ENCODE measurements at places on chromosomes 1 and 21. TPM values are rescaled to one million over a fixed set of nuclear protein-coding genes. Genes with fewer than 3 reads are reported as not detected.

The INKA2 gene
- total RNA-seq: not detected

The CLDN19 gene
- total RNA-seq: not detected

The FCAMR gene
- total RNA-seq: not detected

The CA14 gene
- total RNA-seq: not detected

The RXFP4 gene
- total RNA-seq: not detected

The C8A gene
- not detected for total RNA-seq

The FLG gene
- total RNA-seq: not detected

DNA sequence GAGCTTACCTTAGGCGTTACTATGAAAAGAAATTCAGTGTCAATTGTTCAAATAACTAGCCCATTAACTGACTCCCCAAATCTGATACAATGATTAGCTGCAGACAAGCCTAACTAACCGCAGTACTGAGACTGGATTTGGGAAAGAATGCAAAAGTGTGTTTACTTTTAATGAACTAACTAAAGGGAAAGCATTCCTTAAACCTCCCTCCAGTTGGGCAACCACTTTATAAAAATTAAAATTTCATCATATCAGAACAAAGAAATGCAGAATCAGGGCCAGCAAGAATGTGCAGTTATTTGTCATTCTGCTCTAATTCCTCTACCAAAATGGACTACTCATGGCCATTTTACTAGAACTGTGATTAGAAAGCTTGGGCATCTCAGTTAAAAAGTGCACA is 11.7 kb upstream of the NR5A2 start:
- no peaks in the 10 kb centered on the region for H3K36me3 ChIP-seq
- DNase-seq: no peak
- no peaks in the 10 kb centered on the region for H3K4me1 ChIP-seq
- no peak overlapping the region for H3K4me3 ChIP-seq

DNA sequence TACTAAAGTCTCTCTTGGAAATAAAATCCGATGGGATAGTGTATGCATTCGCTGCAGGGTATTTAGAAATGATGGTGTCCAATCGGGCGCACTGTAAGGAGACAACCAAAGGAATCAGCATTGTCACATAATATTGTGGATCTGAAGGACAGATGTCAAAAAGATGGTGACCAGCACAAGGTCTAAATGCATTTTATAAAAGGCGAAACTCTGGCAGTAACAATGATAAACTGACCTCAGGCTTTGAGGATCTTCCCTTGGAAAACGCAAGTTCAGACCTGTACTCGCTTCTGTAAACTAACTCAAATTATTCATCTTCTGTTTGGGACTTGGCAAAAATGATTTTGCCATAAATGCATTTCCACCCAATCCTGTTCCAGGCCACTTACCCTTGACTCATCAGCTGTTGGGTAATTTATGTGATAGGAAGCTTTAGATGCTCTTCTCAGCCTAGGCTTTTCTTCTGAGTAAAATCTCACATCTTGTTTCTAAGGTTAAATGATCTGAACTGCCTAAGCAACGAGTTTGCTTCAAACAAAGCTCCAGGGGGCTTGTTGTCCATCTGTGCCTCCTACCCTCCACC is 33.8 kb downstream of the STPG1 start:
- peaks cover 5% of the 10 kb centered on the region for H3K4me1 ChIP-seq
- H3K27me3 ChIP-seq: no peaks in the 10 kb centered on the region
- DNase-seq: no peak
- no peak overlapping the region for H3K4me3 ChIP-seq

GRCh38 chr21:45473496-45474322 is 68.5 kb downstream of the SLC19A1 start:
- no peak overlapping the region for H3K27ac ChIP-seq
- peaks cover 15% of the 10 kb centered on the region for H3K4me1 ChIP-seq
- no peaks in the 10 kb centered on the region for H3K27me3 ChIP-seq
- DNase-seq: no peak
- H3K36me3 ChIP-seq: no peaks in the 10 kb centered on the region

DNA sequence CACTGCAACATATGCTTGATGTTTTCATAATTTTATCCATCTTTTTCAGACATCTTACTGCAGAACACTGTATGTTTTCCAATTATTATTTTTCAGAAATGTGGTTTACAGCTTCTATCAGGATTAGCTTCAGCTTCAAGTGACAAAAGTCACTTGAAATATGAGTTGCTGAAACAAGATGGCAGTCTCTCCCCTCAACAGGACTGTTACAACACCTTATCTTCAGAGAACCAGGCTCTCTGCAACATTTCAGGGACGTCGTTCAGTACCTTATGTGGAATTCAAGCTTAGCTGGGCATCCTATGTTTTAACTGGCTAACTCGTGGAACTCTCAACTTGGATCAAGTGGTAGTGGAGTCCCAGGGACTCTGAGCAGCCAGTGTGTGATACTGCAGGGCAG is 2.0 kb upstream of the UBE2G2 start:
- no peaks in the 10 kb centered on the region for H3K27me3 ChIP-seq
- H3K4me1 ChIP-seq: peaks cover 30% of the 10 kb centered on the region
- peaks cover 32% of the 10 kb centered on the region for H3K36me3 ChIP-seq
- DNase-seq: no peak

DNA sequence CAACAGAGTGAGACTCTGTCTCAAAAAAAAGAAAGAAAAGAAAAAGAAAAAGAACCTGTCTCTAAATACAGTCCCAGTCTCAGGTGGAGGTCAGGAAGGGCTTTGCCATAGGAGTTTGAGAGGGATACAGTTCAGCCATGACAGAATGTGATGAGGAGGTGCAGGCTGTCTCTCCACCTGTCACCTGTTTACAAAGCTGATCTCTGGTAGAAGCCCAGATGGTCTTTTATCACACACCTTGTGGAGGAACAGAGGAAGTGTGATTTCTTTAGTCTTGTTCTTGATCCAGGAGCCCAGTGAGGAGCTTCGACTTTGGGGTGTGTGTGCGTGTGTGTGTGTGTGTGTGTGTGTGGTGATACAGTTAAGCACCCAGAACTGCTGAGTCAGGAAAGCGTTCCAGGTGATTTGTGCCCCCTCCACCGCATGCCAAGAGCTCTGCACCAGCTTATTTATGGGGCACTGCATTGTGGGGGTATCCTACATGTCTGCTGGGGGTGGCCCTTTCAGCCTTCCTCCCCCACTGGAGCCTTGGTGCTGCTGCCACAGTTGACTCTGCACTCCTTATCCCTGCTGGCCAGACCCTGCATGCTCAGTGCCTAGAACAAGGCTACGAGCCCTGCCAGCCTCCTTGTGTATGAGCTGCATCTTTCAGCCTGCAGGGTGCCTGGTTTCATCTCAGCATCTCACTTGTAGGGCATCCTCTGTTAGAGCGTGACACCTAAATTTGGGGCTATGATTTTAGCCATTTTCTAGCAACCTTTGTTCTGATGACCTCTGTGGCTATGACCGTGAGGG is 19.3 kb downstream of the DOP1B start:
- no peaks in the 10 kb centered on the region for H3K36me3 ChIP-seq
- H3K27ac ChIP-seq: no peak overlapping the region
- H3K4me1 ChIP-seq: peaks cover 20% of the 10 kb centered on the region
- no peak overlapping the region for H3K4me3 ChIP-seq
- H3K27me3 ChIP-seq: no peaks in the 10 kb centered on the region

DNA sequence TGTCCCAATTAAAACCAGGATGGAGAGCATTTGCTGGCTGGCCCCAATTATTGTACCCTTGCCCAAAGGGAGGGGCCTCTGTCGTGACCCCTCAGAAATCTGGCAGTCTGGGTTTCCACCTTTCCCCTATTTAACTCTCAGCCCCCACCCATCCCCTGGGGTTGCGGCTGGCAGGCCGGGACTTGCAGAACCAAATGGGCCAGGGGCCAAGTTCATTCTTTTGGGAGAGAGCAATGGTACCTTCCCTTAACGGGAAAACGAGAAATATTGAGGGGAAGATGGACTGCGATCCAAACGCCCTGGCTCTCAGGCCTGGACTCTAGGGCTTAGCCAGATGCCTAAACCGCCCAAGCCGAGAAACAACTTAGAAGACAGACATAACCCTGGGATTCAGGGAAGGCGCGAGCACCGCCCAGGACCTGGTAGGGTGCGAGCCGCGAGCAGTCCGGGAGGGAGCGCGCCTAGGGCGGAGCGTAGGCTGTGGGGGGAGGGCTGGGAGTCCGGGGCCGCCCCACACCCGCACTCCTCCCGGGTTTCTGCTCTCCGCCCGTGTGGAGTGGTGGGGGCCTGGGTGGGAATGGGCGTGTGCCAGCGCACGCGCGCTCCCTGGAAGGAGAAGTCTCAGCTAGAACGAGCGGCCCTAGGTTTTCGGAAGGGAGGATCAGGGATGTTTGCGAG is at the start of gene SLC27A3:
Gene SLC27A3, plus strand, starts transcription at position 628 of the 678 bp plus-strand sequence. CDS start 91 bp downstream, outside the sequence.
- H3K27ac ChIP-seq: peak within 1 kb of the TSS; percentile 61
- no peaks in the 10 kb centered on the region for H3K27me3 ChIP-seq
- peaks cover 19% of the 10 kb centered on the region for H3K4me1 ChIP-seq
- no peak for DNase-seq

DNA sequence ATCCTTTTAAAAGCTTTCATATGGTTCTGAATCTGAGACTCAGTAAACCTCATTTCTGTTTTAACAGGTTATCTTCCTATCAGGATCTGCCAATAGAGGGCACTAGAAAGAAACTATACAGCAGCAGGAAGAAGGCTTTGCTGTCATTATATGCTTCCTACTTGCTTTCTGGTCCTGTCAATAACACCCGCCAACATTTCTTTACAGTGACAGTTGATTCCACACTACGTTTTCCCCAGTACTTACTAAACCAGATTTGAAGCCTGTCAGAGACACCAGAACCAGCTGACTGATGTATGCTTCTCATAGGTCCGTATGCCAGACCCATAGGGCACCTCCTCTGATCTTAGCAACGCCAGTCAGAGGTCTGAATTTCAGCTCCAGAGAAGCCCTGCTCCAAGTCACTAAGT is 341.0 kb upstream of the NEGR1 start:
- peak; percentile 13 for DNase-seq
- H3K36me3 ChIP-seq: no peaks in the 10 kb centered on the region
- H3K27me3 ChIP-seq: no peaks in the 10 kb centered on the region
- H3K27ac ChIP-seq: no peak overlapping the region
- no peaks in the 10 kb centered on the region for H3K4me1 ChIP-seq
- H3K4me3 ChIP-seq: no peak overlapping the region

DNA sequence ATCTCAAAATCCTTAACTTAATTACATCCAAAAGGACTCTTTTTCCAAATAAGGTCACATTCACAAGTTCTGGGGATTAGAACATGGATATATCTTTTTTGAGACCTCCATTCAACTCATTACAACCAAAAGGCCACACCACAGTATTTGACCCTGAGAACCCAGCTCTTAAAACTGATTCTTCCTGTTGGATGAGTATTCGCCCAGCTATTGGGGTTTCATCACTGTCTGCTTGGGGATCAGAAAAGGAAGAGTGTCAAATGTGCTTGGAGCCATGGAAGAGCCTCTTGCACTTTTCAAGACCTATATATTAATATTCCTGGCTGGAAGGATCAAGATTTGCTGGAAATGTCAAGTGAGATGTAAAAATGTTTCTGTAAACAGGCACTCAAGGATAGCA is 5.4 kb upstream of the TINAGL1 start:
- peaks cover 2% of the 10 kb centered on the region for H3K27me3 ChIP-seq
- H3K4me3 ChIP-seq: no peak overlapping the region
- DNase-seq: no peak
- H3K27ac ChIP-seq: no peak overlapping the region
- no peaks in the 10 kb centered on the region for H3K4me1 ChIP-seq

GRCh38 chr21:46253610-46254124 is 25.1 kb upstream of the LSS start:
- peak overlapping the region; percentile 58 for H3K27ac ChIP-seq
- DNase-seq: peak; percentile 58
- H3K4me3 ChIP-seq: no peak overlapping the region
- peaks cover 10% of the 10 kb centered on the region for H3K4me1 ChIP-seq
- no peaks in the 10 kb centered on the region for H3K27me3 ChIP-seq
- peaks cover 80% of the 10 kb centered on the region for H3K36me3 ChIP-seq

DNA sequence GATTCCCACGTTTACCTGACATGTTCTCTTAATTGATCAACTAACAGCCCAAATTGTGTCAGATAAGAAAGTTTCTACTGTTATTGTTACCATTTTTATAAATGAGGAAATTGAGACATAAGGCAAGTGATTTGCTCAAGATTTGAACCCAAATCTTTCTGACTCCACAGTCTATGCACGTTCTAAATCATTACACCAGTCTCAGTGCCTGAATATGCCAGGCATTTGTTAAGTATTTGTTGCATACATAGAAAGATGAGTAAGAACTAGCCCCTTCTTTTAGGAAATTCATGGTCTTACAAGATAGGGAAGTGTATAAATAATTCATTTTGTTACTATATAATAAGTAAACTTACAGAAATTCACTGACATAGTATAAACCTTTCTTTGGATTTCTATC is 7.1 kb upstream of the CD101 start:
- DNase-seq: no peak
- H3K27ac ChIP-seq: no peak overlapping the region
- no peak overlapping the region for H3K4me3 ChIP-seq
- H3K27me3 ChIP-seq: no peaks in the 10 kb centered on the region

GRCh38 chr1:156241311-156241811 is 623 bp upstream of the BGLAP start:
- no peak for DNase-seq
- peaks cover 31% of the 10 kb centered on the region for H3K36me3 ChIP-seq
- H3K4me1 ChIP-seq: peaks cover 16% of the 10 kb centered on the region
- no peak overlapping the region for H3K27ac ChIP-seq
- no peak overlapping the region for H3K4me3 ChIP-seq
- no peaks in the 10 kb centered on the region for H3K27me3 ChIP-seq

DNA sequence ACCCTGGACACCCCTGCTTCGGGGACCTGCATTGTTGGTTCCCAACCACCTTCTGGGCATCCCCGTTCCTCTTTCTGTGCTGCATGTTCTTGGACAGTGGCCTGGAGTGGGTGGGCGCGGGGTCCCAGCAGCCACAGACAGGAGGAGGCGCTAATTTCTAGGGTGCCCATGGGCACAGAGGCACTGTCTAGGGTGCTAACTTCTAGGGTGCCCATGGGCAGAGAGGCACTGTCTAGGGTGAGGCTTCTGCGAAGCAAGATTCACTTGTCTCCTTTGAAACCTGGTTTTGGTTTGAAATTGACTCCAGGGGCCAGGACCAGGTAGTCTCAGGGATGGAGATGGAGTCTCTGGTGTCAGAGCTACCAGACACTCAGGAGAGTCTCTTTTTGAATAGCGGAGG is 815 bp upstream of the MEGF6 start:
- no peak overlapping the region for H3K4me3 ChIP-seq
- H3K36me3 ChIP-seq: no peaks in the 10 kb centered on the region
- DNase-seq: no peak
- peaks cover 16% of the 10 kb centered on the region for H3K4me1 ChIP-seq
- H3K27ac ChIP-seq: no peak overlapping the region

- H3K4me1 ChIP-seq: peaks cover 28% of the 10 kb centered on the region
- DNase-seq: peak; percentile 70
- H3K36me3 ChIP-seq: peaks cover 7% of the 10 kb centered on the region
- peak within 1 kb of the TSS; percentile 96 for H3K4me3 ChIP-seq
Observed at GRCh38 chr1:182588500-182589396, at the start of gene RNASEL. Gene RNASEL (minus strand): TSS chr1:182589256. CDS start chr1:182586806, 2,450 bp downstream.

- peaks cover 9% of the 10 kb centered on the region for H3K36me3 ChIP-seq
- peak; percentile 23 for DNase-seq
- no peaks in the 10 kb centered on the region for H3K4me1 ChIP-seq
- H3K4me3 ChIP-seq: no peak overlapping the region
- no peak overlapping the region for H3K27ac ChIP-seq
- no peaks in the 10 kb centered on the region for H3K27me3 ChIP-seq
Observed at GRCh38 chr21:45136927-45137611, 62.7 kb downstream of the ADARB1 start.

GRCh38 chr1:162229549-162229948 is 147.1 kb downstream of the SPATA46 start:
- no peak overlapping the region for H3K4me3 ChIP-seq
- no peaks in the 10 kb centered on the region for H3K4me1 ChIP-seq
- H3K36me3 ChIP-seq: no peaks in the 10 kb centered on the region
- H3K27me3 ChIP-seq: peaks cover 3% of the 10 kb centered on the region
- DNase-seq: no peak

- H3K36me3 ChIP-seq: no peaks in the 10 kb centered on the region
- DNase-seq: no peak
- peaks cover 2% of the 10 kb centered on the region for H3K27me3 ChIP-seq
- H3K27ac ChIP-seq: no peak overlapping the region
- no peaks in the 10 kb centered on the region for H3K4me1 ChIP-seq
Observed at GRCh38 chr1:241841691-241842090, 6.3 kb upstream of the EXO1 start.

All from CD4-positive, CD25-positive, alpha-beta regulatory T cell (primary cell).